Activated CD4-positive, alpha-beta T cell treated with anti-CD3 and anti-CD28 coated beads for 36 hours (primary cell): ENCODE measurements at places on chromosomes 6 and 20. TPM values are rescaled to one million over a fixed set of nuclear protein-coding genes. Genes with fewer than 3 reads are reported as not detected.

RBM38 gene
- total RNA-seq, result 96.5 TPM

DNA sequence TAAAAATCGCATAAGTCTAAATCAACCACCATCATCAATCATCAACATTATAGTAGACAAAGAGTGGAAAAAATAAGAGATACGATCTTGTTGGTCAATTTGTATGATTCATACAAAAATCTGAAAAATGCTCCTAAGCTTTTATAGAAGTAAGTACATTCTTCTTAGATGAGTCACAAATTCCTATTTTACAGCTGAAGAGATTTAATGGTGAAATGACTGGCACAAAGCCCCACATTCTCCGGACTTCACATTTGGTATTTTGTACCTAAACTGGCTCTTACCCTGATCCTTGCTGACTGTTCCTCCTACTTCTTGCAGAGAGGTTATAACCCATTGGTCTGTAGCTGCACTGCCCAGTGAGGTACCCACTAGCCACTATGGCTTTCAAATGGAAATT lies 29.9 kb upstream of the PREP start:
- DNase-seq, result no peak

- DNase-seq, result no peak
These were observed 61.7 kb downstream of the MRPL14 start for GRCh38 chr6:44065443-44066140.

GRCh38 chr6:40896696-40897095 lies 142.3 kb downstream of the UNC5CL start:
- DNase-seq, result no peak

DNA sequence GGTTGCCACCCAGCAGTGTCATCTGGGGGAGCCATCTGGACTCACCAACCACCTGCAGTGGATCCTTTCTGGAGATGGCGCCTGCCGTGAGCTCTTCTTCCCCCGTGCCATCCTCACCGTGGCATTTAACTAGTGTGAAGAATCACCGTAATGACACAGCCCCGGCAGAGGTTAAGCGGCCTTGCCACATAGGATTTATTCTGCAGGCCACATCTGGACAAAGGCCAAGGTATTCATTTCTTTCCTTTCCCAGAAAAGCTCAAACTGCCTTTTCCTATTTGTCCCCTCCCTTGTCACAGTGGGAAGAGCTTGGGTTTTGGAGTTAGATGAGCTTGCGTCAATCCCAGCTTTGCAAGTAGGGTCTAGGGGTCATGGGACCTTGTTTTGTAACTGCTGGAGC lies 88.4 kb downstream of the PXDC1 start:
- DNase-seq, result no peak

DNA sequence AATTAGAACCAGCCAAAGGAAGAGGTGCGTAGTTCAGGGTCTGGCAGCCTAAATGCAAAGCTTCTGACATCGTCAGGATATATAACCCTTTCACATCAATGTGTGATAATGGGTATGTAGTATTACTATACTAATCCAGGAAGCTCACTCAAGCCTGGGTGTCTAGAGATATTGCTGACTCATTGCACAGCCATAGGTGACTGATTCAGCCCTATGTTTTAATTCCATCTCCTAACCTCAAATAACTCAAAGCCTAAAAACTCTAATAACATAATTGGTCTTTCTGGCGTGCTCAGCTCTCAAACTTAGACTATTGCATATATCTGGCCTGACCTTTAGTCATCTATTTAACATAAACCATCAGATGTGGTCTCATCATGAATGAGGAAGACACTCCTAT lies 658.4 kb downstream of the TBC1D32 start:
- no peak for DNase-seq

ME1 gene
- total RNA-seq, result 0.05 TPM

ZC3H12D gene
- total RNA-seq, result 89.9 TPM

- no peak for DNase-seq
These were observed 37.2 kb upstream of the RNF24 start for GRCh38 chr20:4052554-4052953.

DNA sequence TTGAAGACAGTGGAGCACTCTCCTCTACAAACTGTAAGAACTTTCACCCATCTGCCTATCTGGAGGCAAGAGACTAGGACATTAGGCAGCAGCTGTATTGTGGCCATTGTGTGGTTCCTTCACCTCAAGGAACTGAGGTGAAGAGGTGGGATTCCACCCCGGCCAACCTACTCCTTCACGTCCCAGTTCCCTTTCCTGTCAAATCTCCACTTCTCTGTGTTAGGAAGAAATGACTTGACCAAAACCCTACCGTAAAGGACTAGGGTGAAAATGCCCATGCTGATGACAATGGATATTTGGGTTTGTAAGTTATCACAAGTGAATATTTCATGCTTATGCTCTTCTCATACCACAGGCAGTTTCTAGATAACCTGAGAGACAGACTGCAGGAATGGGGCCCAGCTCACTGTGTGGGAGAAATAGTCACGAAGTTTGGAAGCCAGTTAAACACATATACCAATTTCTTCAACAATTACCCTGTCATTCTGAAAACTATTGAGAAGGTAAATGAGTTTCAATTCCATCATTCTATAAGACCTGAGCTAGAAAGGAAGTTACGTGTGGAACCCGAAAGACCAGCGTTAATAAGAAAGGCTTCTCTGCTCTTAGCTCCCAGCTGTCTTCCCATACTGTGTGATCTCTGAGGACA lies 86.6 kb downstream of the ECT2L start:
- peak; percentile 39 for DNase-seq

RIMS4 gene
- not detected for total RNA-seq

CALHM4 gene
- total RNA-seq, result not detected

DNA sequence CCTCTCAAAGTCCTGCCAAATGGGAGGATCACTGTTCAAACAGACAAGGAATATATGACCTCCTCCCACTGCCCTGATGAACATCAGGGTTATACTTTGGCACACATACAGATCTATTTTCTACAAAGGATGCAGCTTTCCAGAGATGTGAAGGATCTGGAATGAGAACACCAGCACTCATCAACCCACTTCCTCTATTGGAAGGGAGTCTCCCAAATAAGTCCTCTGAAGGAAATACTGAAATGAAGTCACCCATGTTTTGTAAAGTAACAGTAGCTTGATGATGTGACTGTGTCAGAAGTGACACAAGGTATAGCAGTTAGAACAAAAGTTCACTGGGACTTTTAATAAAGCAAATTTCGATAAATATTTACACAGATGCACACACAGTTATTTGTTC lies 104.9 kb downstream of the OGFRL1 start:
- no peak for DNase-seq

LPA gene
- total RNA-seq, result not detected

DNA sequence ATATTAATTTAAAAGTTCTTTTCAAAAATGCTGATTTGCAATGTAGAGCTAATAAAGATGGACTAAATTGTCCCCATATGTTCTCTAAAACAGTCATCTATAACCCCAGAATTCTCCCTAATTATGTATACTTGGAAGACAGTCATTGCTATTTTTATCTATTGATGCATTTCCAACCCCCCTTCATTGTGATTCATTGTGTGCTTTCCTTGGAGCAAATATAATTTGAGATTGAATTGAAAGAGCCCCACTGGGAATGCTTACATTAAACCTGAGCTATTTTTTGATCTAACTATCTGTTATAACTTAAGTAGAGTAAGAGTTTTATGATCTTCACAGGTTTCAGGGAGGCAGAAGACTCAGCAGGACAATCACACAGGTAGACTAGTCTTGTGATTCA lies 73.7 kb upstream of the PTCHD4 start:
- DNase-seq, result no peak

DNA sequence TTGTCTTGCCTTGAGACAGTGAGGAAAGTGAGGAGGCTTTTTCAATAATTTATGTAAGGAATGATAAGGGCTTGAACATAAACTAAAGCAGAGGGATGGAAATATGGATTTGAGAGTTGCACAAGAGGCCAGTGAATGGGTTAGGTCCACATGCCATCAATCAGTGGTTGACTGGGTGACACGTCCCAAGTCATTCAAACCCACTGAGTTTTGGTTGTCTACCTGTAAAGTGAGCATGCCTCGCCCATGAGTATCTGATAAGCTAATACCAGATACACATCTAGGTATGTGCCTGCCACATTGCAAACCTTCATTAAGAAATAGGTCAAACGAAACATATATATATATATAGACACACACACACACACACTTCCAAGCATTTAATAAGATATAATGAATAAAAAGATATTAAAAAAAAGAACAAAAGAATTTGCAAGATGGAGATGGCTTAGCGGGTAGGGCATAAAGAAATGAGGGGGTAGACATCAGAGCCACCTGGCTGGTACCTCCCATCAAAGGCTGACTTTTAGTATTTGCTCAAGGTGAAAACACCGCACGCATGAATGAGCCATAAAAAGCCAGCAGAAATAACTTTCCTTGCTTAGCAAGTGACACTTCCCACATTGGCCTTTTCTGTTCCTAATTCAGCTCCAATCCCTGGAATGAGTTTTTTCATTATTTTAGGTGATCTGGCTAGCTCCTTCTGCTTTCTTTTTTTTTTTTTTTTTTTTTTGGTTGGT lies 109.1 kb upstream of the GGTLC1 start:
- DNase-seq, result no peak

- DNase-seq, result no peak
These were observed 473.8 kb upstream of the HSF2 start for GRCh38 chr6:121925534-121926255.

DNA sequence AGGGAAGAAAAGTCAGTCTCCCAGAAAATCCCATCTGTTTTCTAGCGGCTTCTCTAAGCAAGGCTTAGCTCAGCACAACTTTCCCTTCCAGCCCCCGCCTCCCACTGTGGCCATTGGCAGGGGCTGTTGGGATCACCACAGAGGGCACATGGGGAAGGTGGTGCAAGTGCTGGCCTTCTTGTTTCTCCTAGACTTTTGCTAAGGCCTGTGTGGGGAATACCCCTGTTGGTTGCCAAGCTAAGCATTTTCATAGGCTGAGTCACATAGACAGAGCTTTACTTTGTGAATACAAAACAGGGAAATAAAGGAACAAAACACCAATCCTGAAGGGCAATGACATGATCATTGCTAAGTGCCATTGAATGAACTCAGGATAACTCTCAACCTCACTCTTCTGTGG lies 32.4 kb upstream of the TIAM2 start:
- DNase-seq, result no peak

CNBD2 gene
- total RNA-seq, result 3.5 TPM

GRCh38 chr6:143536866-143537691 lies 25.6 kb upstream of the FUCA2 start:
- peak; percentile 81 for DNase-seq

TGM2 gene
- total RNA-seq, result 0.04 TPM

CST9 gene
- not detected for total RNA-seq

TTPAL gene
- 18.3 TPM for total RNA-seq

RARS2 gene
- 24.7 TPM for total RNA-seq

GSTA5 gene
- total RNA-seq, result not detected
